Activated T-cell treated with anti-CD3 and anti-CD28 coated beads, Interleukin-2, amount 50 U/mL, for 24 hours (primary cell): ENCODE measurements at places on chromosomes 1 and 21.

DNA sequence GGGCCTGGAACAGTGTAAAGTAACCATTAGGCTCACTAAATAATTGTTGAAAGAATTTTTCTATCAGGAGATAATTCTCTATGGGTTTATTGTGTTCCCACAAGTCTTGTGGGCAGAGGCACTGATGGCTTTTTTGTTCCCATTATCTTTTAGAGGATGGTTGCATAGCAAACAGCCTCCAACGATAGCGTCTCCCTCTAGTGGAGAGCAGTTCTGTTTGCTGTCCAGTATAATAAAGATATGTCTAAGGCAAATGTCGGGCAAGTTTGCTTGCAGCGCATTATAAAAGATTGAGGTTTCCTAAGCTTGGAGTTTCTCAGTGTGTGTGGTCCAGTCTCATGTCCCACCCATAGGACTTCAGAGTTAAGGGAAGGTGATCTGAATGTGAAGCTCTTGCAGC, 1.3 kb upstream of the SLC6A17 start:
- peaks cover 29% of the 10 kb centered on the region for H3K27me3 ChIP-seq
- DNase-seq: no peak
- no peak overlapping the region for H3K4me3 ChIP-seq

DNA sequence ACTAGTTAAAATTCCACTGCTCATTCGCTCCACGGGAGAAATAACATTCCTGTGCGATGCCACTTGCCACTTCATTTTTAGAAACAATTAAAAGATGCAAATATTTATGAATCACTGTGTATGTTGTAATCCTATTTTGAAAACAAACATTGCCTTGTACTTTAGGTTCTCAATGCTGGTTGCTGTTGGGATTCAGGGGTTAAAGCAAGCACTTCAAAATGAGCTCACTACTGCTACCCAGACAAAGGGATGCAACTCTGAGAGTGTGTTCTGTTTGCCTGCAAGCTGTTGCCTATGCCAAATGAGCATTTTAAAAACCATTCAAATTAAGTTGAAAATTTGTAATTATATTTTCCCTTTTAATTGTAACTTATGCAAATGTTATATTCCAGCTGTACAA, 87.5 kb downstream of the RWDD3 start:
- no peak overlapping the region for H3K27ac ChIP-seq
- DNase-seq: no peak
- no peak overlapping the region for H3K4me3 ChIP-seq
- no peaks in the 10 kb centered on the region for H3K36me3 ChIP-seq

- no peaks in the 10 kb centered on the region for H3K27me3 ChIP-seq
- H3K4me1 ChIP-seq: peaks cover 16% of the 10 kb centered on the region
- no peaks in the 10 kb centered on the region for H3K36me3 ChIP-seq
- no peak for DNase-seq
- H3K4me3 ChIP-seq: no peak overlapping the region
Observed at GRCh38 chr1:206080026-206080820, 27.2 kb downstream of the RHEX start.

GRCh38 chr1:88016947-88017346, 667.1 kb upstream of the PKN2 start:
- no peak overlapping the region for H3K27ac ChIP-seq
- no peaks in the 10 kb centered on the region for H3K36me3 ChIP-seq
- no peaks in the 10 kb centered on the region for H3K4me1 ChIP-seq

GRCh38 chr1:232422898-232423297, 207.0 kb downstream of the SIPA1L2 start:
- H3K36me3 ChIP-seq: peaks cover 1% of the 10 kb centered on the region
- H3K27ac ChIP-seq: no peak overlapping the region
- H3K4me3 ChIP-seq: no peak overlapping the region
- peaks cover 9% of the 10 kb centered on the region for H3K4me1 ChIP-seq

- DNase-seq: no peak
- peak overlapping the region; percentile 75 for H3K27ac ChIP-seq
- H3K27me3 ChIP-seq: no peaks in the 10 kb centered on the region
- H3K4me1 ChIP-seq: peaks cover 70% of the 10 kb centered on the region
- H3K4me3 ChIP-seq: peak overlapping the region; percentile 36
Observed at GRCh38 chr1:151820940-151821339, 10.7 kb downstream of the RORC start.

GRCh38 chr1:224852901-224853568, 76.4 kb upstream of the DNAH14 start:
- H3K4me3 ChIP-seq: no peak overlapping the region
- H3K27ac ChIP-seq: no peak overlapping the region
- H3K27me3 ChIP-seq: peaks cover 10% of the 10 kb centered on the region

- peak overlapping the region; percentile 76 for H3K4me3 ChIP-seq
- H3K4me1 ChIP-seq: peaks cover 25% of the 10 kb centered on the region
Observed at GRCh38 chr1:205440476-205441317, 15.1 kb downstream of the BLACAT1 start.

DNA sequence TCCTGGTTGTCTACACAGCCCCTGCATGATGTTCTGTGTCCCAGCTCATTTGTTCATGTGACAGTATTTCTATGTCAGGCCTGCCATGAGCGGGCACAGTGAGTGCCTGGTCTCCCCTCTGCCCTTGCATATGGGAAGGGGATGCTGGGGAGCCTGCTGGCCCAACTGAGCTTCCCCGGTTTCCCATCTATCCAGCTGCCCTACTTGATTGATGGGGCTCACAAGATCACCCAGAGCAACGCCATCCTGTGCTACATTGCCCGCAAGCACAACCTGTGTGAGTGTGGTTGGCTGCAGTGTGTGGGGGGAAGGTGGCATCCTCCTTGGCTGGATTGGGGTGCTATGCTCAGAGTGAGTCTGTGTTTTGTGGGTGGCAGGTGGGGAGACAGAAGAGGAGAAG, 1.5 kb downstream of the GSTM4 start:
- no peak for DNase-seq
- H3K27me3 ChIP-seq: no peaks in the 10 kb centered on the region
- peaks cover 15% of the 10 kb centered on the region for H3K36me3 ChIP-seq
- H3K27ac ChIP-seq: no peak overlapping the region
- H3K4me1 ChIP-seq: peaks cover 17% of the 10 kb centered on the region

DNA sequence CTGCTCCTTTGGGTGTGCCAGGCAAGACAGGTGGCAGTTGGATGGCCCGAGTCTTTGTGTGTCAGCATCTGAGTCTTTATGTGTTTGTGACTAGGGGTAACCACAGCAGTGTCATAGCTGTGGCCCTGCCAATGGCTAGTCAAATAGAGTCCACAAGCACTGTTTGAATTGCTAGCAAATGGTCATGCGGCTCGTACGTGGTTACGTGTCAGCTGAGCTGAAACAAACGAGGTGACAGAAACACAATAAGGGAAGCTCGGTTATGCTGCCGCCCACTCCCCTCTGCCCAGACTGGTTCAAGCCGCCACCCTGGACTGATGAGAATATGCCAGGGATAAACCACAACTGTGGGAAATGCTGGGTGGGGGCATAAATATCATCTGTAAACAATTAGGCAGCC, 174.3 kb upstream of the LMO4 start:
- H3K4me1 ChIP-seq: peaks cover 20% of the 10 kb centered on the region

DNA sequence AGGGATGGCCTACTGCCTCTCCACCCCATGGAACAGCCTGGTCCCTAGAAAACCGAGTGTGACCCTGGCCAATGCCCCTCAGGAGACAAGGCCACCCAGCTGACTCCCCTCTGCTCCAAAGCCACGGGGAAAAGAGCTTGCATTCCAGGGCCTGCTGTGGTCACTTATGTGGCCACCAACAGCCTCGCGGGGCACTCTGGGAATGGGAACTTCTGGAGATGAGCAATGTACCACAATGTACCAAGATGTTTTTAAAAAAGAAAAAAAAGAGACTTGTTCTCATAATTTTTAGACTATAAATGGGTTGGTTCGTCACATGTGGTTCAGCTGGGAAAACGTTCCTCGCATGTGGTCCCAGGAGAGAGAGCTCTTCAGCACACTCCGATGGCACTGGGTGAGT, 62.8 kb downstream of the SLC66A1 start:
- peaks cover 54% of the 10 kb centered on the region for H3K4me1 ChIP-seq
- H3K27ac ChIP-seq: peak overlapping the region; percentile 74
- DNase-seq: no peak
- H3K36me3 ChIP-seq: peaks cover 90% of the 10 kb centered on the region
- no peak overlapping the region for H3K4me3 ChIP-seq
- no peaks in the 10 kb centered on the region for H3K27me3 ChIP-seq

GRCh38 chr1:58718435-58718834, 18.6 kb upstream of the MYSM1 start:
- H3K36me3 ChIP-seq: no peaks in the 10 kb centered on the region
- H3K4me3 ChIP-seq: no peak overlapping the region
- peak overlapping the region; percentile 30 for H3K27ac ChIP-seq
- peaks cover 16% of the 10 kb centered on the region for H3K4me1 ChIP-seq
